ENCODE measurements at places on chromosomes 2 and 18.

DNA sequence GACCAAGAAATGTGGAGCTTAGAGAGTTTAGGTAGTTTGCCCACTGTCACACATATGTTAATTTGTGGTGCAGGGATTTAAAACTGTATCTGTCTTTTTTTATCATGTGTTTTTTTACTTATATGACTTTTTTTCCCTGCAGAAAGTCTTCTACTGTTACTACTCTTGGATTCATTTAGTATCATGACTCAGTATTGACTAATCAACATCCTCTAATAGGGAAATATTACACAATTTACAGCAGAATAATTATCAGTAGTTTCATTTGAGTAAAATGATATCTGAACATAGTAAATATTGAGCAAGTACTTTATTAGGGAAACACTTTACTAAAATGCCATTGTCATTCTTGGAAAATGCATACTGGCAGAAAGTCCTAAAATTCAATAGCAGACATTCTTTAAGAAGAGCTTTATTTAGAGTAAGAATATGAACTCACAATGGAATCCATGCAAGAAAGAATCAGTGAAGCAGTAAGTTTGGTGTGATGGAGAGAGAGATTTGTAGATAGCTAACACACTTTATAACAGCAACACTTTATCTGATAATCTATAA is 425.9 kb upstream of the SLC8A1 start:
- no peak for DNase-seq

DNA sequence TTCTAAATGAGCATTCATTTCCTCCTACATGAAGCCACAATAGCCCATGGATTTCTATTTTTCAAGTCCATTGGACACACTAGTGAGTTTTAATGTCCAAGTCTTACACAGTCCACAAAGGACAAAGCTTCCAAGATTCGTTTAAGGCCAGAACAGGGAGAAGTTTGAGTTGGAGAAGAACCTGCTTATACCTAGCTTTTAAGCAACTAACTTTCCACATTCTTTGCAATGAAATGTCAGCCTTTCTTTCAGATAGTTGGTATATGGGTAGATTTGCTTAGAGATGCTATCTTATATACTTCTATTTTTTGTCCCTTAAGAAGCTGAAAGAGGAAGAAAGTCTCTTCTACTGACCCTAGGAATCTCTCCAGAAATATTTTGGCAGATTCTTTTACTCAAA is 66.1 kb upstream of the NPAS2 start:
- DNase-seq, result no peak

DNA sequence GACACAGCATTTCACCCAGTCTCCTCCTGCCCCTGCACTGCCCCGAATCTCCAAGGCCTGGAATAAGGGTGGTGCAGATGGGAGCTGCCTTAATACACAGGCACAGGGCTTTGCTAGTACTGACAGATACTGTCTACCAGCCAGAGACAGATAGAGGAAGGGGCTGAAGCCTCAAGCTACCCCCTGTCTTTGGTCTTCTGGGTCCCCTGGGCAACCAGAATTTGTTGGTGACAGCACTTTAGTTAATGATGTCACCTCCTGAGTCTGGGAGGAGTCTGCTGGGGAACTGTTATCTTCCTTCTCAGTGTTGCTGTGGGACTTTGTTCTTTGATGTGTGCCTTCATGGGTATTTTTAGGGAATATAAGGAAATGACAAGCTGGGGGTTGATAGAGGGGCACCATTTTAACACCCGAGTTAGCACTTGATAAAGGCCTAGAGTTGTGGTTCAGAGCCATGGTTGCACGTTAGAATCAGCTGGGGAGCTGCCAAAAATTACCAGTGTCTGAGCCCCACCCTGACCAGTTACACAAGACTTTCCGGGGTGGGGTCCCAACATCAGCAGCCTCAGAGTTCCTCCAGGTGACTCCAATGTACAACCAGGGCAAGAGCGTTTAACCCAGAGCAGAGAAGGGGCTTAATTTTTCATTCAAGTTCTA is 136.8 kb downstream of the SMAD7 start:
- DNase-seq, result peak; percentile 50

GRCh38 chr18:56240405-56240804 is 398.0 kb downstream of the TXNL1 start:
- DNase-seq, result no peak

DNA sequence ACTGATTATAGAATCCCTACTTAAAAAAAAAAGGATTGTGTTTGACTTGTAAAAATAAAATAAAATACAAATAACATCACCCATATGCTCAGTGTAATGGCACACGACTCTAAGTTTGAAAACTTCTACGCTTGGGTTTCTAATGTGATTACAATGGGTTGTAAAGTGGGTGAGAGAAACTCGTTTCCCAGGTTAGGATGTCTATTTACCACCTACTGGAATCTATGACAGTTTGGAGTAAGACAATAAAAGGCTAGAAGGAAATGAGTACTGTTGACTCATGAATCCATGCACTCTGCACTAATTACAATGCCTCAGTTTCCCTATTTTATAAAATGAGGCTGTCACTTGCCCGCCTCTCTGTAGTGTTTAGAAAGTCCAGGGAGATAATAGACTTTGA is 204.2 kb upstream of the FBXO11 start:
- no peak for DNase-seq

DNA sequence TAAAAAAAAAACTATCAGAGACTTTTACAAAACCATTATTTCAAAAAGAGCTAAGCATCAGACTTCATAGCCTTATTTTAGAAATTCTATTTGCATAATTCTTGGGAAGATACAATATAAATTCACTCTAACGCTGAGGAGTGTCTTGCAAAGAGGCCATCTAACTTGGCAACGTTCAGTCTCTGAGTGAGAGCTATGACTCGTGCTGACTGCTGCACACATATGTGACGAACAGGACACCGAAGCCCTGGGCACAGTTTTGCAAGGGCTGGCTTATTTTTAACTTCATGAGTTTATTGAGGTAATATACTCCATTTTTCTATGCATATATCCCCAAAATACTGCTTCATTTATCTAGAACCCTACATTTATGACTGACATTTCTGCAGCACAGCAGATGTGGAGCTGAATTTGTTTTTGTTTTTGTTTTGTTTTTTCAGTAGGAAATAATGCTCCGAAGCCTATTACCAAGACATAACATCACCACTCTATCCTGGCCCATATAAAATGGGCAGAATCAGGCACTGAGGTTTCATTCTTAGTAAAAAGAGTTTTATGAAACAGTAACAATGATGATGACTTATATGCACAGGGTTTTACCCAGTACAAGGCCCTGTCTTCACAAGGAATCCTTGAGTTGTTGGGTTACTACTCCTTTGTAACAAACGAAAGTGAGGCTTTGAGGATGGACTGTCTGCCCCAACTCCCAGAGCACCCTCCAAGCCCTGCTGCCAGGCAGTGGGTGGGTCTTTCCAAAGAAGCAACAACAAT is 68.3 kb downstream of the CRACDL start:
- no peak for DNase-seq

- no peak for DNase-seq
Measured at GRCh38 chr18:55280503-55280902, 307.5 kb downstream of the TCF4 start.

GRCh38 chr18:4096486-4096885 is 358.6 kb downstream of the DLGAP1 start:
- DNase-seq, result no peak

DNA sequence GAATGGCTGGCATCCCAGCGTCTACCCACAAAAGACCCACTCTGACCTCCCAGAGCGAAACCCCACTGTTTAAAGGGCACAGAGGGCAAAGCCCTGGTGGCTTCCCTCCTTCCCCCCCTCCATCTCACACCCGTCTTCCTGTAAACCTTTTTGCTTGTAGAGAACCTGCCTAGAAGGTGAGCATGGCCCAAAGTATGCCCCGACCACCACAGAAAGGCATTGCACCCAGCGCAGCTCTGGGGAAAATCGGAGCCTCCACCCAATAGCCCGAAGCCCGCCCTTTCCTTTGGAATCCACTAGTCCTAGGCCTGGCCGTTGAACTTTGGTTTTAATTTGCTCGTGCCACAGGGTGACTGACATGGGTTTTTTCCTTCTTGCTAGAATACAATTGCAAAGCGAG is 22.6 kb downstream of the DIPK1C start:
- DNase-seq, result no peak

DNA sequence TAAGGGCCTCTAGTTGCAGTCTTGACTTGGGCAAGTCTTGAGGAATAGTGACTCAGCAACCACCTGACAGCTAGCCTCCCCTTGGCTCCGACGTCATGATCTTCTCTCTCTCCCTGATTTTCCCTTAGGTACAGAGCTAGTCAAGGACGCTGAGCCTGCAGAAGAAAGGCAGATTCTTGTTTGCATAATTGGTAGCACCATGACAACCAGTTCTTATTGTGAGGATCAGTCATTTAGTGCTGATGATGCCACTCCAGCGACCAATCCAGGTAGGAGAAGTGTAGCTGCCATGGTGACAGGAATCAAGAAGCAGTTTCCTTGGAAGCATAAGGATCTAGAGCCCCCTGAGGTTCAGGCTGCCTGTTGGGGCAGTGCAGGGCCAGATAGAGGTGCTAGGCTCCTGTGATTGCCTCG is 2.8 kb upstream of the RESP18 start:
- DNase-seq, result no peak

DNA sequence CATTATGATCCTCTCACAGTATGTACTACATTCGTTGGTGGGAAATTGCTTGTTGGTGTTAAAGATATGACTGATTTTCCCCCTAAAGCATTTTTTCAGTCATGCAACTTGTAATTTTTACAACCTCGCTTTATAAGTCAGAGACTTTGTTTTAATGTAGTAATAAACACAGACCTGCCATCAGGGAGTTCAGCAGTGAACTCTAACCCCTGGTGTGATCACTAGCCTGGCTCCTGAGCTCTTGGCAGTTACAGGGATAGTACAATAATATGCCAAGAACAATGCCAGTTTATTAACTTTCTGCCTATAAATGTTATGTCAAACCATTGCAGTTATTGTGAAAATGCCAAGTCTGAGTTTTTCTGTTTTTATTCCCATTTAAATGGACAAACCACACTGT is 93.8 kb downstream of the EDAR start:
- DNase-seq, result no peak

GRCh38 chr2:175251425-175252041 is 70.0 kb upstream of the ATP5MC3 start:
- no peak for DNase-seq

DNA sequence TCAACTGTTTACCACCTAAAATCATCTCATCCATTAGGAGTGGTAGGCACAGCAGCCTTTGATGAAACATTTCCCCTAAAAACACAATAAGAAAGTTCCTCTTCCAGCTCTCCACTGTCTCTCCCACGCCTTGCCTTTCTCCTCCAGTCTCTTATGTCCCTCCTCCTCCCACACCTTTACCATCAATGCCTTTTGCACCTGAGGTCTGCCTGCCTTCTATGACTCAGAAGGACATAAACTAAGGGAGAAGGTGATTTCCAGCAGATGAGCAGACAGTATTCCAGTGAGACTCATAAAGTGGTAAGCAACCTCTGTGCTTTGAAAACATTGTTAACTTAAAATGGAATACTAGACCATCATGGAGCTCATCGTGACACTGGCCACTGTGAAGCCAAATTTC is 34.2 kb upstream of the NDUFV2 start:
- DNase-seq, result no peak

- no peak for DNase-seq
Measured at GRCh38 chr2:124309563-124310138, 284.6 kb downstream of the CNTNAP5 start.

- no peak for DNase-seq
Measured at GRCh38 chr2:234364661-234365060, 132.2 kb downstream of the ARL4C start.

Data from effector memory CD4-positive, alpha-beta T cell (primary cell).